COLO829 (cell line): ENCODE measurements at places on chromosomes 11 and 22.
A peak's percentile ranks its signal among the peaks of the same experiment; 100 is the strongest.

DNA sequence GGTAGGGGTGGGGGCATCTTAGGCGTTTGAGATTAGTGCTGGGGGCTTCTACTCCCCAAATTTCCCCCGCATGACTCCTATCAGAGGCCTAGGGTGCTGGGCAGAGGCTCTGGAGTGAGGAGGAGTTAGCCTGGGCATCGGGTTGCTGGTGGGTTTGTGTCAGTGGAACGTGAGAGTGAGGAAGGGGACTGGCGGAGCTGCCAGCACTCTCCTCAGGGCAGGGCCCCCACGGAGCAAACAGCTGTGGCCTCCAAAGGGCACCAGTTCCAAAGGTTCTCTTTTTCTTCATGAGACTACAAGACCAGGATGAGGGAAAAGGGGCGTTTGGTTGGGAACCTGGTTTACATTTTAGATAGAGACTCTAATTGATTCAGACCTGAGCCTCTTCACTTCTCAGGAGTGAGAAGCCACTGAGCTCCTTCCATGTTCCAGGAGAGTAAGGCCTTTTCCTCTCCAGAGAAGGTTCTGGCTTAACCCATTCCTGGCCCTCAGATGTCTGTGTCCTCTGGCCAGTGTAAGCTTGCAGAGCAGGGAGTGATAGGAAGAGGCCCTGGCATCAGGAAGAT lies 35.6 kb upstream of the CDON start:
- DNase-seq: no peak

- DNase-seq: no peak
These were observed 95.6 kb downstream of the PHF21B start for GRCh38 chr22:44914026-44914721.

GRCh38 chr11:123431619-123432018 lies 1.6 kb downstream of the GRAMD1B start:
- no peak for DNase-seq

- DNase-seq: peak; percentile 90
These were observed at the start of gene TMEM80 for GRCh38 chr11:695538-696248. Gene TMEM80, plus strand, starts transcription at chr11:695816. Its CDS starts 12 bp downstream, at chr11:695828.

- no peak for DNase-seq
These were observed 13.2 kb upstream of the TTC36 start for GRCh38 chr11:118514103-118514502.

DNA sequence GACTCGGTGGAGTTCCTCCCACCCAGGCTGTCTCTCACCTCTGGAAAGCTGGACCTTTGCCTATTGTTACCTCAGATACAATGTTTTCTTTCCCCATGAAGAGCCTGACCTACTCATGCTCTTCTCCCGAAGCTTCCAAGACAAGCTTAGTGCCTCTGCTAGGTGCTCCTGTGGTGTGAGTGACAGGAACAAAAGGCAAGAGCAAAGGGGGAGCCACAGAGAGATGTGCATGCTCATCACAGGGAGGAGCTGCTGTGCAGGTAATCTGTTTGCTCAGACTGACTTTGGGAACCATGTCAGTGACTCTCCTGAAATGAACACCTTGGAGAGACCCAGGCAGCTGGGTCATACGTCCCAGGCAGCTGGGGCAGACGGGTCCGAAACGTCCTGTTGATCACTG lies 53.6 kb upstream of the VSTM5 start:
- DNase-seq: no peak

DNA sequence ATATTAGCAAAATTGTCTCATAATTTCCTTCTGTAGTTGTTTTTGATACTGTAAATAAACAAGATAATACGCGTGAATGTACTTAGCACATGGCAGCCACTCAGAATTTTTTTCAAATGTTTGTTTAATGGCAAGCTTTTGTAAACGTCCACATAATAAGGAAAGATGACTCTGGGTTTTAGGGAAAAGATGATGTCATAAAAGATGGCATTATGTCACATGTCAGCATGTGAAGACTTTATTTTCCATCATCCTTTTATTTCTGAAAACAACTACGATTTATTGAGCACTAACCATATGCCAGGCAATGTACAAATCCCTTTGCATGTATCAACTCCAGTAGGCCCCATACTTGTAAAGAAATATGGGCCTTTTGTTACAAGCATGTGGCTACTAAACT lies 139.9 kb downstream of the C11orf91 start:
- DNase-seq: no peak
